Activated CD8-positive, alpha-beta memory T cell treated with anti-CD3 and anti-CD28 coated beads for 4 hours (primary cell): ENCODE measurements at places on chromosomes 5 and 9.
A peak's percentile ranks its signal among the peaks of the same experiment; 100 is the strongest.

GRCh38 chr5:122152266-122152900 lies 23.0 kb downstream of the ZNF474 start:
- no peak for DNase-seq

DNA sequence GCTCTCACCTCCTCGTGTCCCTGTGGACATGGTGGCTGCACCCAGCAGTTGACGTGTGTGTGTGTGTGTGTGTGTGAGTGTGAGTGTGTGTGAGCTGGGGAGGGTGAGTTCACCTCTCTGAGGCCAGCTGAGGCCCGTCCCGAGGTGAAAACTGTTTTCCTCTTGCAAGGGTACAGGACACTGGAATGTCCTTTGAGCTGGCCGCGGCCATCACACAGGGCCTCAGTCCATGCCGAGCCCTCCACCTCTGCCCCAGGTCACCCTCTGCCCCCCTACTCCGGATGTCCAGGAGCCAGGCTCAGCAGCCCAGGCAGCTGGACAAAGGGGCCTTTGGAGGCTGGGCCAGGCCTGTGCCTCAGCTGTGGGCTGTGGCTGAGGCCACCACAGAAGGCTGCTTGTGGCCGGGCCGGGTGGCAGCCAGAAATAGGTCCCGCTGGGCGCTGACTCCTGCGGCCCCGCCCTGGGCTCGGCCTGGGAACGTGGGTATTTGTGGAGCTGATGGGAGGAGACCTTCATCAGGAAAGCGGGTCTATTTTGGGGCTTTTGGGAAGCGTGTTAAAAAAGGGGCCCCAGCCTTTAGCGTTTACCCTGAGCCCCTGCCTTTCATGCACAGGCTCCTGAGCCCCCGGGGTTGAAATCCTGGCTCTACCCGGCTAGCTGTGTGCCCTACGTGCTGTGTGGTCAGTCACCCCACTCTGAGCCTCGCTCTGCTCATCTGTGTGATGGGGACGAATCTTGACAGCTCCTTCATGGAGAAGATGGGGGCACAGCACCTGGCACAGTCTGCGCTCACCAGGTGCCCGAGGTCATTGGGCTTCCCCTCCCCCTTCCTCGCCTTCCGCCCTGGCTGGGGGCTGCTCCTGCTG lies 75.1 kb upstream of the IER5L start:
- no peak for DNase-seq

DNA sequence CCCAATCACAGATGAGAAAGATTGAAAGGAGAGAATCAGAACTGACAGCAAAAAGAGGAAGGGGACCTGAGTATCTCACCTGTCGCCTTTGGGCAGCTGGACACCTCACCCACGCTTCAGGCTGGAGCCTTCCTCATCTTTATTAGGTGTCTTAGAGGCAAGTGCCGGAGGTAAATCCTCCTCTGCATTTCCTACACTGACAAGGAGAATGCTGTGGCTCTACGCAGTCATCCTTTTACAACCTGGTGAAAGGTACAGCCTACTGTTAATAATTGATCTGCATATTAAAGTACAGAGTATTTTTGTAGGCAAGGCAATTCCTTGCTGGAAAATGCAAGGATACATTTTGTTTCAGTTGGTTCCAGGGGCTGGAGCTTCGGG lies 34.8 kb downstream of the PRLR start:
- DNase-seq, result no peak

DNA sequence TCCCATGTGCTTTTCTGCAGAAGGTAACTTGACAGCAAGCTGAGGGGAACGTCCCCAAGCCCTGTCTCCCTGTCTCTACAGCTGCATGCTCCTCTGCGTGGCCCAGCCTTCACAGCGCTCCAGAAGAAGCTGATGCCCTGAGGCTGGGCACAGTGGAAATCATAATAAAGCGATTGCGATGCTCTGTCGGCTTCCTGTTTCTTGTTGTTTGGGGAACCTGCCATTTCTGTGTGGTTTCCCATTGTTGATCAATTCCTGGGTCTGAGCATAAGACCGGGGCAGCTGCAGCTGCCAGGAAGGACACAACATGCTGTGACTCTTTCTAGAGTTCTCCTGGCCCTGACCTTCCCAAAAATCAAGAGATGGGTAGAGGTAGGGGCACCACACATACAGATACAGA lies 7.2 kb upstream of the DNAJB5 start:
- no peak for DNase-seq

GRCh38 chr5:98349251-98349989 lies 424.0 kb upstream of the RGMB start:
- DNase-seq, result no peak

- DNase-seq, result no peak
These were observed 13.6 kb upstream of the CEP72 start for GRCh38 chr5:598564-598890.

DNA sequence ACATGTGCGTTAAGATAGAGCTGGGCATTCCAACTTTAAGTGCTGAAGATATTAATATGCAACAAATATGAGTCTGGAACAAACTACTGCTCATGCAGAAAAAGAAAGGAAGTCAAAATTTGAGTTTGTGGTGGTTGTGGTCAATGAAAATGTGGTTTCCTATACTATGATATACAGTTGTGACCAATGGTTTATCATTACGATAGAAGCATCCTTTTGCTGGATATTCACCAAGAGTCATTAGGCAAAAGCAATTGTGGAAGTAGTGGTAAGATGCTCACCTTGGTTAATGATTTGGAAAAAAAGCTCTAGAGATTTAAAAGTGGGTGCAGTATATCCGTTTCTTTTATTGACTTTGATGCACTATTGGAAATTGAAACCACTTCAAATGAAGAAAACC lies 1007.0 kb downstream of the NR2F1-AS1 start:
- DNase-seq, result no peak

DNA sequence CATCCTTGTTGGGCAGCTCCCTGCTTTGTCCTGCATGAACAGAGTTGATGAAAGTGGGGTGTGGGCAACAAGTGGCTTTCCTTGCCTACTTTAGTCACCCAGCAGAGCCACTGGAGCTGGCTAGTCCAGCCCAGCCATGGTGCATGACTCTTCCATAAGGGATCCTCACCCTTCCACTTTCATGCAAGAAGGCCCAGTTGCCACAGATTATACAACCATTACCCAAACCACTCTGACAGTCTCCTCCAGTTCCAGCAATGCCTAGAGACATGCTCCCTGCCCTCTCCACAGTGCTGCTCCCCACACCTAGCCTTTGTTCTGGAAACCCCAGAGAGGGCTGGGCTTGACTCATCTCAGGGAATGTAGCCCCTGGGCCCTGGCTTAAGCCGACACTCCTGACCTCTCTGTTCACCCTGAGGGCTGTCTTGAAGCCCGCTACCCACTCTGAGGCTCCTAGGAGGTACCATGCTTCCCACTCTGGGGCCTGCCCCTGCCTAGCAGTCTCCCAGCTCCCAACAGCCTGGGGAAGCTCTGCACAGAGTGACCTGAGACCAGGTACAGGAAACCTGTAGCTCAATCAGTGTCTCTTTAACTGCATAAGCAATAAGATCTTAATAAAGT lies 3.9 kb downstream of the SLC35A4 start:
- DNase-seq, result no peak

DNA sequence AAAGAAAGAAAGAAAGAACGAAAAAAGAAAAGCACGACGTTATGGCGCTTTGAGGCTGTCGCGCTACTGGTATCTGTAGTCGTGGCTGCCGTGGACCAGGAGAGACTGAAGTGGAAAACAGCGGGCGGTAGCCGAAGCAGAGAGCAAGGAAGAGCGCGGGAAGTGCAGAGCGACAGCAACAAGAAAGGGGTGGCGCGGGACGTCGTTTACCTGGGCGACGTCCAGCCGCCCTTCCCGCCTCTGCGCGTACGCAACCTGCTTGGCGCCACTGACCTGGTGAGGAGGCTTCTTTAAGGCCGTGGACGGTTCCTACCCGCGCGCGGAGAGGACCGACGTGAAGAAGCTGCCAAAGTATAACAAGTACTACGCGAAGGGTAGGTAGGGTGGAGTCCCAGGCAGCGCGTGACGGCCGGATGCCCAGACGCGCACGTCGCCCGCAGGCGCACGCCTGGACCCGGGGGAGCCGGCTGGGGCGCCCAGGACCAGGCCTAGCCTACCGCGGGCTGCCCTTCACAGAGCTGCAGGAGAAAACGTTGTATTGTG lies 15.4 kb downstream of the CCL28 start:
- peak; percentile 16 for DNase-seq

GRCh38 chr5:32210151-32210550 lies 36.0 kb upstream of the GOLPH3 start:
- DNase-seq, result no peak

DNA sequence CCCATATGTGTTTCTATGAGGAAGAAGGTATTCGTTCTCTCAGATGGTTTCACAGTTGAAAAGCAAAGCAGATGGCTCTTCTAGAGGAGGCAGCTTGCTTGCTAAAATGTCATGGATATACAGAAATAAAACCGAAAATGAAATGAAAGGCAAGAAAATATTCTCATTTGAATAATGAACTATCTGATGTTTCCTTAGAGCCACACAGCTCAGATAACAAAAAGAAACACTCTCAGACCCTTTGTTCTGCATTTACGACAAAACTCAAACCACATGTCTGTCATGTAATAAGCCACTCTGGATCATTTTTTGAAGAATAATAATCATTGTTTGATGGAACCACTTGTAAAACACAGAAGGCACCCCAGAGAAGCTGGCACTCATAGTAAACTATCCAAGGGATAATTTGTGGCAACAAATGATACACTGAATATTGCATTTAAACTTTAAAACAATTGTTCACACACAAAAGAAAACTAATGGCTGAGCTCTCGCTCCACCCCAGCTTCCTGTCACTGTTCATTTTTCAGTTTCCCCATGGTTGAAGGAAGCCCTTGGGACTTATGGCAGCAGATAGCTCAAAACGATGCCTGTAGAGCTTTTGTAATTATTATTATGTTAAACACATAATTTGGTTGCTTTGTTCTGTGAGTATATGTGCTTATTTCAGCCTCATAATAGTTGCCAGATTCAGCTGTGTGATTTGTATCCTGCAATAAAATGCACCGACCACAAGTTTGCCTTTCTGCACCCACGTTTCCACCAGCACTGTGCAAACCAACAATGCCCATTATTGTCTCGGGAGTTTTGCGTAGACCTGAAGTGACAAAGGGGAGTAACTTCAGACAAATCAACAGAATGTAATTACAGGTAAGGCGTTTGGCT lies 256.0 kb downstream of the TMEM167A start:
- DNase-seq, result no peak

DNA sequence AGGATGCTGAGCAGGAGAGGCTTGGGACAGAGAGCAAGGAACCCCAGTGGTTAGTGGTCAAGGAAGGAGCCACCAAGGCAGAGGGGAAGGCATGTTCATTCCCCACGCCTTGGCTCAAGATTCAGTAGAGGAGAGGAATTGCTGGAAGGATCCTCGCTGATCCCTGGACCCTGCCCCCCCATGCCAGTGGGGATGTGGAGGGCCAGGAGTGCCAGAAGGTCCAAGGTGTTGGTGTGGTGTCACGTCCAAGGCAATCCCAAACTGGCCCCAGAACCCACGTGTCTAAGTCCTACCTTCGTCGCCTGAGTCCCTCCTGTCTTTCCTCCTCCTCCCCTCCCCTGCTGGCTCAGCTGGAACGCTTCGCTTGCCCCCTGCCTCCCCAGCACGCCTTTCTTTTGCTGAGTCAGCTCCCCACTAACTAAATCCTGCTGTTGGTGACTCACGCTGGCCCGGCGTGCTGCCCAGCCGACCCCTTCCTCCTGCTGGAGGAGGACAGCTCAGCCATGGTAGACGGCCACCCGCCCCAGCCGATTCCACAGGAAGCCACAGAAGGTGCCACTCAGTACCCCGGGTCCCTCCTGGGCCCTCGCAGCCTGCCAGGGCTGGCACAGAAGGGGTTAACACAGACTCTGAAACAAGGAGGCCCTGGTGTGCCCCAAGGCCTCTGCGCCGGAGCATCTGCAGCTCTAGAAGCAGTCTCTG lies 37.6 kb upstream of the ORM1 start:
- DNase-seq, result no peak

DNA sequence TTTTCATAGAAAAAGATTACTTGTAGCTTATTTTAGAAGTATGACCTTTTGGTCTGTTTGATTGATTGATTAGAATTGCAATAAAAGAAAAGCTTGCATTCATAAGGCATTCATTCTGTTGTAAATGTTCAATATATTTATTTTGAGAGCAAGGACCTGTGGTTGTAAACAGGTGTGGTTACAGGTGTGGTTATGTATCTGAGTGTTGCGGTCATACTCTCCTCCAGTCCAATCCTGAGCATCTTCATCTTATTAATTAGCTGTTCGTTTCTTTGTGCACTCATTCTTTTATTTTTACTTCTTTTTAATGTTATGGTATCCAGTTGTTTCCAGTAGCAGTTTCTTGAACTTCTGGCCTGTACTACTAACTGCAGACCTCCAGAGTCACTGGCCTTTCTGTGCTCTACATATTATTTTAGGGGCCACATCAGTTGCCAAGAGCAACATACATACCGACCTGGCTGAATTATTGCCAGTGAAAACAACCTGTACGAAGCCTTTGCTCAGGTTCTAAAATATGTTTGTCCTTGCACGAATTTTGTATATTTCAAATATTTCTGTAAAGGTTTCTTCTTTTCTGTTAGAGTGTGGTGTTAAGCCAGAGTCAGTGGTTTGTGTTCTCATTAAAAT lies 128.7 kb downstream of the CDC42SE2 start:
- DNase-seq, result no peak

DNA sequence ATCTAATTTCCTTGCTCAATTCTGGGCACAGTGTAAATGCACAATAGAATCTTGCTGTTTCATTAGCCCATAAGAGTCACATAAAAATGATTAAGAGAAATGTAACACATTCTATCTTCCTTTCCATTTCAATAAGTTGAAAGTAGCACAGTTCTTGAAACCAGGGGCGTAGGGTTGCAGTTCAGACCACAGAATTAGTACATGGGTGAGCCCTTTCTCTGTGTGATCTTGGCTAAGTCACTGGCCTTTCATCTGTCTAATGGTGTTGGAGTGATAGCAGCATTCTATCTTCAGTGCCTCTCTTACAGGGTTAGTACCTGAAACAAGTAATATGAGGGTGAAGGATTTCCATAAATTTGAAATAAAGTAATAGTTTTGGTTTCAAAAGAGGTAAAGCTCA lies 445.3 kb upstream of the ZNF462 start:
- no peak for DNase-seq

- no peak for DNase-seq
These were observed 310.6 kb downstream of the DIRAS2 start for GRCh38 chr9:90331826-90332575.

GRCh38 chr5:87266914-87267573 lies 639 bp upstream of the RASA1 start:
- no peak for DNase-seq

GRCh38 chr5:79229357-79230174 lies 6.4 kb upstream of the JMY start:
- no peak for DNase-seq

- no peak for DNase-seq
These were observed 23.6 kb downstream of the ARPC5L start for GRCh38 chr9:124885551-124885950.

GRCh38 chr5:140207250-140207964 lies 32.4 kb downstream of the CYSTM1 start:
- DNase-seq, result no peak

GRCh38 chr9:96108691-96109380 lies 193.1 kb downstream of the HSD17B3 start:
- no peak for DNase-seq

- no peak for DNase-seq
These were observed 348.8 kb downstream of the HTR1A start for GRCh38 chr5:63613442-63613841.

- no peak for DNase-seq
These were observed 136.8 kb upstream of the LPCAT1 start for GRCh38 chr5:1660511-1660910.

- DNase-seq, result no peak
These were observed 73.7 kb downstream of the SPATA31D1 start for GRCh38 chr9:82062245-82062644.

- DNase-seq, result no peak
These were observed 94.7 kb downstream of the FGF10 start for GRCh38 chr5:44294516-44294915.

- no peak for DNase-seq
These were observed 52.8 kb upstream of the SLC44A1 start for GRCh38 chr9:105191508-105192121.
